ENCODE measurements at places on chromosomes 7 and 10.
A peak's percentile ranks its signal among the peaks of the same experiment; 100 is the strongest.

DNA sequence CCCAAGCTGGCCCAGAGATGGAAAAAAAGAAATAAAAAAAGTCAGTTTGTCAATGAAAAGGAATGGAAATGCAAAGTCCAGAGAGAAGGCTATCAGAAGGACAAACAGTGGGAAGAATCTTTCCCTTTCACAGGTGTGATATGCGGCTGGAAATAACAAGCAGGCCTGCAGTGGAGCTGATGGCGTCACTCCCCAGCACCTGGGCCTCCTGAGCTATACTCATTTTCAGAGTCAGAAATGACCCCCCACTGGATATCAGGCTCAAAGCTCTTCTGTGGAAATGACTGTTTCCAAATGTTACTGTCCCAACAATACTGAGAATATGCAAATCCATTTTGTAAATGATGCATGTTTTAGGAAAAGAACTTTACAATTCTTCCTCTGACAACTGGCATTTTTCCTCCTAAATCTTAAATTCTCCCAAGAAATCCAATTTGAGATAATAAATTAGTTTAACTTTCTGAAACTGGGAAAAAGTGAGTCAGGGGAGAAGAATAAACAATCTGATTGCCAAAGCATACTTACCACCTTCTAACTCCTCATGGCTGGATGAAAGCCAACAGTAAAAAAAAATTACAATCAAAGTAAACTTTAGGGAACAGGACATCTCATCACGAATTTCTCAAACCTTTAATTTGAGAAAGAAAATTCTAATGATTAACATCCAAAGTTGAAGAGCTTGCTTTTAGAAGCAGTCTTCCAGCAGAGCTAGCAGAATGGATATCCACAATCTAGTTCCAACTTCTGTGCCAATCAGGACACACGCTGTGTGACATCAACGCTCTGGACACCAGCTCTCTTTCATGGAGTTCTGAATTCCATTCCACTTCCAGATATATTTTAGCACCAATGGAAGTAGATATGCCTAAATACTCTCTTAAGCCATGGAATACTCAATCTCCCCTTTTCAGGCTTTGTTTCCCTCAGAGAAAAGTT lies 5.3 kb upstream of the CUZD1 start:
- no peak for DNase-seq

DNA sequence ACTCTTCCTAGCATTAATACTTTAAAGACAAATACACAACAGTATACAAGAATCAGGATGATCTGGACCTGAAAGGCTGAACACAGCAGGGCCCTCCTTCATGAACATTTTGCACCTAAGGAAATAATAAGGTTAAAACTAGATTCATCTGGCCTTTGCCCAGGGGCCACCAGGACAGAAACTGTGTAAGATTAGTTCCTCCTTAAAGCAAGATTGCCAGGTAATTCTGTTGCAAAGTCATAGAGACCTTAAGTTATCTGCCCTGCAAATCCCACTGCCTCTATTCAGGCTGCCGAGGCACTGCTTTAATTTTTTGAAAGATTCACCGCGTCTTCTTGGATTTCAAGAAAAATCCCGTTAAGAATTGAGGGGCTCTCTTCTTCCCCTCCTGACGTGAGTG lies 1.6 kb upstream of the KIAA1217 start:
- no peak for DNase-seq

GRCh38 chr7:73832806-73833205 lies 2.0 kb downstream of the CLDN4 start:
- DNase-seq = no peak

DNA sequence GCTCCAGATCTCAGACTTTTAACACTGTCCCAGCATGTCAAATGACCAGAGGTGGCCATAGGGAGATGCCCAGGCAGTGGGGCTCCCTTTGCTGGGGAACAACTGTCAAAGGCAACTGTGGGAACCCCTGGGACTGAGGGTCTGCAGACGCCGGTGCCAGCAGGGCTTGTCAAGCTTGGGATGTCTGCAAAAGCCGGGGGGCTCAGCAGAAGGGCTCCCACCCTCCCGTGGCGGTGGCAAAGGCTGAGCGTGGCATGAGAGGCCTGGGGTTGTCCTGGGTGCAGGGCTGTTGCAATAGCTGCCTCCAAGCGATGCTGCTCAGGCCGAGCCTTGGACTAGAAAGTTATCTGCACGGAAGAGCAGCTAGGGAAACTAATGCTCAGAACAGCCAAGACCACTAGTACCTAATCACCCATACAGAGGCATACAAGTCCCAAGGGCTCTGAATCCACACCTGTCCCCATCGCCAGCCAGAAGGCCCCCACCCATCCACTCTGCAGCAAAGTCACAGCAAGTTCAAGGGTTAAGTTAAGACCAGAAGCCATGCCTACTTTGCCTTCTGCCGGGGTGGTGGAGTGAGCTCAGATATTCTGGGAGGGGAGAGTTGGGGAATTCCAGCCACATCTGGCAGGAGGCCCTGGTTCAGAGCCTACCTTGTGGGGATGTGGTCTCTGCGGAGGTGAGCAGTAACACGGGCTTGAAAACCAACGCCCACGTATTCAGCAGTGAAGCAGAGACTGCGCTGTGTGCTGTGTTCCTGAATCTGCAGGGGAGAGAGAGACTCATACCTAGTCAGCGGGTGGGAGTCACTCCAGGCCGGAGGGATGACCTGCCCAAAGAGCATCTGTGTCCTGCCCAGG lies 4.6 kb downstream of the SH2B2 start:
- DNase-seq = peak; percentile 26

- no peak for DNase-seq
These were observed 44.5 kb downstream of the MKI67 start for GRCh38 chr10:128081720-128082119.

DNA sequence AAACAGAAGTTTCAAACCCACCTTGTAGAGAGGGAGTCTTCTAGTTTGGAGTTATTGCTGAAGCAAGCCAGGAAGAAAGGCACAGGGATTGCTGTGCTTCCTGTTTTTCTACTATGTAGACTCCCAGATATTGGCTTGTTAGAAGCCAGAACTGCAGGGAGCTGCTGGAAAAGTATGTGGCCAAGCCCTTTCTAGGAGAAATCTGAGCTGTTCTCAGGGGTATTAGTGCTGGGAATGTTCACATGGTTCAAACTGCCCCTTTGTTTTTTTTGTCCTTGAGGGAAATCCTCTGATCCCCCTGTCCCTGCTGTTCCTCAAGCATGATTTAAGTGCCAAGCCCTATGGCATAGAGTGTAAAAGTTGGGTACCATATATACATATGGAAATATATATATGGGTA lies 184.0 kb downstream of the CCDC7 start:
- DNase-seq = no peak

DNA sequence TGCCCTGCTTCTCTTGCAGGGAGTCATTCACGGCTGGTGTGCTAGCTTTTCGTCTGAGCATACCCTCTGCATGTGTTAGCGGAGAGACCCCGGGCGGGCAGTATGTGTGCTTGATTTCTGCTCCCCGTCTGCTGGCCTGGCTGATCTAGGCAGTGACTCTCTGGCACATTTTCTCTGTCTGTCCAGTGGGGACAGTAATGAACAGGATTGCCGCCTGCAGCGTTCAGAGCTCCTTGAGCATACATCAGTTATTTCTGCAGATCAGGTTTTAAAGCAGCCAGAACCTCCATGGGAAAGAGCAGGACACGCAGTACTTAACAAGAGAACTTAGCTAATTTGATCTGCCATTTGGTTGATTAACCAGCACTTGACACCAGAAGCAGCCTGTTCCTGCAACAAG lies 242.5 kb downstream of the CELF2 start:
- no peak for DNase-seq

DNA sequence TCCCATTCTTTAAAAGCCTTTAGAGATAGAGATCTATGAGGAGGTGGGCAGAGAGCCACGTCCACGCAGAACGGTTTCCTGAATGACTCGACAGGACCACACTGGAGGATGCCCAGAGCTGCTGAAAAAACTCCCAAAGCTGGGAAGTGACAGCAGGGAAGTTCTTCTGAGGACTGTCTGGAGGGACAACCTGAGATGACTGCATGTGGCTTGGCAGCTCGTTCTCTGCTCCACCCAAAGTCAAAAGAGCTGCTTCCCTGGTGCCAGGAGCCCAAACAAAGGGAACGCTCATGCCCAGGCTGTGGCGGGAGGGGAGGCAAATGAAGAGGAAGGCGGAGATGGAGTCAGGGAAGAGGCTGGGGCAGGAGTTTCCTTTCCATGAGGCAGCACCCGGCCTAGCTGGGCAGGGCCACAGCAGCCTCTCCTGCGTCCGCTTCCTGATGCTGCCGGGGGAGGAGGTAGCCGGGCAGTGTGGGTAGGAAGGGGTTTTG lies 95.4 kb downstream of the CCDC3 start:
- DNase-seq = no peak

DNA sequence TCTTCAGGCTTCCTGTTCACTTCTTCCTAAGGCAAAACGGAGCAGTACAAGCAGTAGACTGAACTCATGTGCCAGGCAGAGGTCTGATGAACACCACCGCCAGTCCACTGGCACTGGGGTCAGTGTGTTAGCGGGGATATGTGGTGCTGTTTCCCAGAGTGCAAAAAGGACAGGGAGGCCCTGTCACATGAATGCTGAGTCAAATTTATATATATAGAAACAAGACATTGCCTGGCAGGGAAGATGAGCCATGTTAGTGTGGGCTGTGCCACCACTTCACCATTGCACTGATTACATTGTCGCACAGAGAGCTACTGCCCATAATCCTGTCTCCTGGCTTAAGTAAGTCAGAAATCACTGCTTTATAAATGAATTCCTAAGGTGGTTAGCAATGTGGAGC lies 122.2 kb upstream of the AMPH start:
- no peak for DNase-seq

GRCh38 chr7:1112625-1113547 lies 25.0 kb downstream of the GPER1 start:
- no peak for DNase-seq
